ENCODE measurements at places on chromosomes 6 and 20.
A peak's percentile ranks its signal among the peaks of the same experiment; 100 is the strongest.

- DNase-seq: peak; percentile 18
Observed at GRCh38 chr6:89281779-89282246, 33.3 kb downstream of the GABRR2 start.

DNA sequence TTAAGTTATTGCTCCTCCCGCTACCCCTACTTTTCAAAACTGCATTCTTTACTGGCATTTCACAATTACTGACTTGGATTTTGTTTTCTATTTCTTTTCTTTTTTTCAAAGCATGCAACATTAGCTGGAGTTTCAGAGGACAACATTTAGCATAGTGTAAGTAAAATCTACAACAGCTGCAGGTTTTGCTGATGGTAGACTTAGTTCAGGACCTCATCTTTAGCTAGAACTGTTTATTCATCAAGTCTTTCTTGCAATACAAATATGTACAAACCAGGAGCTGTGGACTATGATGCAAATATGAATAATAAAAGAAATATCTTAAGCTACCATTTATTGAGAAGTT lies 728 bp upstream of the CEP162 start:
- no peak for DNase-seq

DNA sequence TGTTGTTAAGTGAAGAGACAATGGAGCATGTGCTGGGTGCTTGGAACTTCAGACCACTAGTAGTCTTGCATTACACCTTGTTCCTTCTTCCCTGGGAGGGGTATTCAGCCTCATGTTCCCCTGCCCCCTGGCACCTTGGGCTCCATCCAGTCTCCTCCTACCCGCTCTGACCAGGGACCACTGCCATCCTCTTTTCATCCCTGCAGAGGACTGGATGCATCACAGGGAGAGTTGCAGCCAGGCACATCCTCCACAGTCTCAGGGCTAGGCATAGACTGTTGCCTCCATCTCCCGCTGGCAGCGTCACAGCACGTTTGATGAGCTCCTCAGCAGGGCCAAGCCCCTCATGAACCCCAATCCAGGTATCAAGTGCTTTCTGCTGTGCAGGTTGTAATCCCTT lies 1.3 kb upstream of the TAAR8 start:
- no peak for DNase-seq

GRCh38 chr20:23048283-23049200 lies 930 bp downstream of the THBD start:
- no peak for DNase-seq

- DNase-seq: no peak
Observed at GRCh38 chr6:106206905-106207304, 118.7 kb downstream of the ATG5 start.

GRCh38 chr6:166168616-166169548 lies 1.2 kb upstream of the TBXT start:
- no peak for DNase-seq

GRCh38 chr6:20463396-20463795 lies 61.7 kb downstream of the E2F3 start:
- no peak for DNase-seq

GRCh38 chr20:46702447-46703203 lies 6.8 kb upstream of the SLC2A10 start:
- DNase-seq: no peak

GRCh38 chr20:10061641-10062040 lies 26.9 kb downstream of the ANKEF1 start:
- DNase-seq: no peak

DNA sequence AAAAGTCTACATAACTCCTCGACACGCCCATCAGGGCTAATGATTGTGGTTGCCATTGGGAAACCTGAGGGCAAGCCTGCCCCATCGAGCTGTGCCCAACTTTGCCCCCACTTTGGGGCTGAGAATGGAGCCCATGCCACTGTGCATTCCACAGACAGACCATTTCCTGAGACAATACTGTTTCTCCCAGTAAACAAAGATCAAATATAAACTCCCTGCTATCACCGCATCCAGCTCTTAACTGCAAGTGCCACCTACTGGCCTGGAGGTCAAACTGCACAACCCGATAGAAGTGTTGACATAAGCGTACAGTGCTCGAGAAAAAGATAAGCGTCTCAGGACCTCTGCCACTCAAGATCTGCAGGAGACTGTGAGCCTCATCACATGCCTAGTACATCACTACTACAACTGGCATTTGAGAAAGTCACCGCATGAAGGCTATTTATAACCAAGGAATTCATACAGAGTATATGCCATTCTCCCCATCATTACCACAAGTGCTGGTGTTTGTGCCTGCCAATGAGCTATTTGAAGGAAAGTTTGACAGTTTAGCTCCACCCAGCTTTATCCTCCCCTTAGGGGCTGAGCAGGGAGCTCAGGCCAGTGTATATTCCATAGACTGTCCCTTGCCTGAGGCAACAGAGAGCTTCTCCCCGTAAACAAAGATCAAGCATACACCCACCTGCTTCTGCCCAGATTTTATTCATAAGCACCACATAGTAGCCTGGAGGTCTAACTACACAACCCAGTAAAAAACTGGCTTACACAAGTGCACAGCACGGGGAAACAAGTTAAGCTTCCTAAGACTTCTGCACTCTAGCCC lies 4.5 kb upstream of the DEFB126 start:
- no peak for DNase-seq

DNA sequence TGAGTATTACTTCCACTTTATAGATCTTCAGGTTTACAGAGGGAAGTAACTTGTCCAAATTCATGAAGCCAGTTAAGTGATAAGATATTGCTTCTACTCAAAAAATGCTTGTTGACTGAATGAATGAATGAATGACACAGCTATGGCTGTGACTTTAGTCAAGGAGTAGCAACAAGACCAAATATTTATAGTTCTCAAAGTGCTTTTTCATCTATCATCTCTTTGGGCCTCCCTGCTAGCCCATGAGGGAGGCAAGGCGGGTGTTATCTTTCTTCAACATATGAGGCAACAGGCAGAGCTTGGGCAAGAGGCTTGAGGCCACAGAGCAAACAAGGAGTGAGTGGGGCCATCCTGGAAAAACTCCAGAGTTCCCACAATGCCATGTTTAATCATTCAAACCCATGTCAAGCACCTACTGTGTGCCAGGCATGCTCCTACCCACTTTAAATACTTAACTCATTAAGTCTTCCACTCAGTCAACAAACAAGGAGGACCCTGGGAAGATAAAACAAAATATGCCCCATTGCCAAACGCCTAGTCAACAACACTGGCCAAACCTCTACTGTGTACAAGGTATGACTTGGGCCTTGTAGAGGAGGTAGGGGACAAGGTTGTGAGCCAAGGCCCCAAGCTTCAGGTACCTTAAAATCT lies 15.9 kb downstream of the BCL2L1 start:
- no peak for DNase-seq

DNA sequence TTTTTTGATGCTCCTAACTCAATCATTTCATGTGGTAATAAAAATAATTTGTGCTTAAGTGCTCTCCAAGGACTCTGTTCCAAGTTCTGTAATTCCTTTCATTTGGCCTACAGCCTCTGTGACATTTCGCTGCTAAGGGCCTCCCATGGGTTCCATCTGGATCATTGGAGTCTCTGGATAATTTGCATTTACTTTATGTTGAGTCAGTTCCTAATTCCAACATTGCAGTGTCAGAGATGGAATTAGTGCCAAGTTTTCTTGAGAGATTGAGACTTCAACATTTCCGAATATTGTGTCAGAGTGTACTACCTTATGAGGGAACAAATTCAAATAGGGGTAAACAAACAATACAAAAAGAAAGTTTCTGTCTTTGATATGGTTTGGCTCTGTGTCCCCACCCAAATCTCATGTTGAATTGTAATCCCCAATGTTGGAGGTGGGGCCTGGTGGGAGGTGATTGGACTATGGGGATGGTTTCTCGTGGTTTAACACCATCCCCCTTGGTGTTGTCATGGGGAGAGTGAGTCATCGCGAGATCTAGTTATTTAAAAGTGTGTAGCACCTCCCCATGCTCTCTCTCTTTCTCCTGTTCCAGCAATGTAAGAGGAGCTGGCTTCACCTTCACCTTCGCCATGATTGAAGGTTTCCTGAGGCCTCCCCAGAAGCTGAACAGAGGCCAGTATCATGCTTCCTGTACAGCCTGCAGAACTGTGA lies 244.1 kb upstream of the TBX18 start:
- no peak for DNase-seq

Measured in activated CD4-positive, alpha-beta T cell treated with anti-CD3 and anti-CD28 coated beads for 4 hours (primary cell).